HFFc6 (cell line): ENCODE measurements at places on chromosomes 1 and 21.

- DNase-seq, result no peak
These were observed 280.7 kb upstream of the PLXNA2 start for GRCh38 chr1:208524925-208525324.

GRCh38 chr1:38758820-38759219, 100.8 kb downstream of the RRAGC start:
- DNase-seq, result no peak

DNA sequence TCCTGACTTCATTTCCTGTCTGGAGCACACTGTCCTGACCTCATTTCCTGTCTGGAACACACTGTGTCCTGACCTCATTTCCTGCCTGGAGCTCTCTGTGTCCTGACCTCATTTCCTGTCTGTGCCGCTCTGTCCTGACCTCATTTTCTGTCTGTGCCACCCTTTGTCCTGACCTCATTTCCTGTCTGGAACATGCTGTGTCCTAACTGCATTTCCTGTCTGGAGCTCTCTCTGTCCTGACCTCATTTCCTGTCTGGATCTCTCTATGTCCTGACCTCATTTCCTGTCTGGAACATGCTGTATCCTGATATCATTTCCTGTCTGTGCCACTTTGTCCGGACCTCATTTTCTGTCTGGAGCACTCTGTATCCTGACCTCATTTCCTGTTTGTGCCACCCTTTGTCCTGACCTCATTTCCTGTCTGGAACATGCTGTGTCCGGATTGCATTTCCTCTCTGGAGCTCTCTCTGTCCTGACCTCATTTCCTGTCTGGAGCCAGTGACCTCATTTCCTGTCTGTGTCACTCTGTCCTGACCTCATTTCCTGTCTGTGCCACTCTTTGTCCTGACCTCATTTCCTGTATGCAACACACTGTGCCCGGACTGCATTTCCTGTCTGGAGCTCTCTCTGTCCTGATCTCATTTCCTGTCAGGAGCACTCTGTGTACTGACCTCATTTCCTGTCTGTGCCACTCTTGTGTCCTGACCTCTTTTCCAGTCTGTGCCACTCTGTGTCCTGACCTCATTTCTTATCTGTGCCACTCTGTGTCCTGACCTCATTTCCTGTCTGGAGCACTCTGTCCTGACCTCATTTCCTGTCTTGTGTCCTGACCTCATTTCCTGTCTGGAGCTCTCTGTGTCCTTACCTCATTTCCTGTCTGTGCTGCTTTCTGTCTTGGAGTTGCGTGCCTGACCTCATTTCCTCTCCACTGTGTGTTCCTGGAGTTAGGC, 27.6 kb downstream of the SKI start:
- peak; percentile 65 for DNase-seq

DNA sequence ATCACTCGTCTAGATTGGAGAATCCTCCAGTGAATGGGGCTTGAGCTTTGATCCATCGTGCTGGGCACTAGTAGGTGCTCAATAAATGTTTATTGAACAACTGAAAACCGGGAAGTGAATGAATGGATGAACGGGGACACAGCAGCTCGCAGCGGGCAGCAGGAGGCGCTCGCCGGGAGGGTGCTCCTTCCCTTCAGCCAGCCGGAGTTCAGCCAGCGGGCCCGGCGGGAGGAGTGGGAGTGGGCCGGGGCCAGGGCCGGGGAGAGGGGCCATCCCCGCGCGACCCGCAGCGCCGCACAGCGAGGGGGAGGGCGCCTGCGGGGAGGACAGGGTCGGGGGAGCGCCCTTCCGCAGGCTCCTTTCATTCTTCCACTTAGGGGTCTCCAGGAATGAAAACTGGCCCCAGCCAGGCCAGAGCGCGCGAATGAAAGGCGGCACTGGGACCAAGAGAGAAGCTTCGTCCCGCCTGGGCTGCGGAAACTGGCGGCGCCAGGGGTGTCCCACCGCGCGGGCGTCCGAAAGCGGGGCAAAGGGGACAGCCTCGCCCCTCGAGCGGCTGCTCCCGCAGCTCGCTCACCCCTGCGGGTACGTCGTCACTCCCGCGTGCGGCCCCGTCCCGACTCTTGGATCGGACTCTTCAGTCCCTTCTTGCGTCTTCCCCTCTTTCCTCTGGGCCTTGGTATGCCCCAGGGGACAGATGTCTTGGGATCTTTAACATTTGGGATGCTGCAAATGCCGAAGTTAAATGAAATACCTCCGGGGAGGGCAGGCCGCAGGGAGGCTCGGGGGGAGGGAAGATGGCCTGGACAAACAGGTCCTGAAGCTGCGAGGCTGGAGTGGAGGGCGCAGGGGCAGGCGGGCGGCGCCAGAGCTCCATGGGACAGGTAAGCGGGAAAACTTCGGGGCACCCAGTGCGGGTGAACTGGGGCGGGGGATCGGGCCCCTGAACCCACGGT, 3.6 kb upstream of the INAVA start:
- no peak for DNase-seq

GRCh38 chr1:173506437-173506836, 29.3 kb downstream of the PRDX6 start:
- DNase-seq, result no peak

- DNase-seq, result no peak
These were observed 149.0 kb downstream of the ATP6V1G3 start for GRCh38 chr1:198391393-198392020.

DNA sequence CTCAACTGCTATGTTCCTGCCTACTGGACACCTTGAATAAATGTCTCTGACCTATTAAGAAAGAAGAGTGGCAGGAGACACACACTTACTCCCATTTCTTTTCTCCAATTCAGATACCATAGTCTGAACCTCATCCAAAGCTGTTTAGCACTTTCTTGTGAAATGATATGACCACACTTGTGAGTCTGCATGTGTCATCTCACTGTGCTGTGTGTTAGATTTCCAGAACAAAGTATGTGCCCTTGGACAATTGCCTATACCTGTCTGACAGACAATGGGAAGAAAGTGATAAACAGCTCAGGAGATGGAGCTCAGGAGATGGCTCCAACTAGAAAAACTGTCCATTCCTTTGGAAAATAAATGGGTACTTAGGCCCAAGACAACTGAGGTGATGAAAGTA, 48.4 kb downstream of the USP48 start:
- DNase-seq, result no peak

GRCh38 chr1:2239384-2239985, 11.4 kb downstream of the SKI start:
- DNase-seq, result no peak

DNA sequence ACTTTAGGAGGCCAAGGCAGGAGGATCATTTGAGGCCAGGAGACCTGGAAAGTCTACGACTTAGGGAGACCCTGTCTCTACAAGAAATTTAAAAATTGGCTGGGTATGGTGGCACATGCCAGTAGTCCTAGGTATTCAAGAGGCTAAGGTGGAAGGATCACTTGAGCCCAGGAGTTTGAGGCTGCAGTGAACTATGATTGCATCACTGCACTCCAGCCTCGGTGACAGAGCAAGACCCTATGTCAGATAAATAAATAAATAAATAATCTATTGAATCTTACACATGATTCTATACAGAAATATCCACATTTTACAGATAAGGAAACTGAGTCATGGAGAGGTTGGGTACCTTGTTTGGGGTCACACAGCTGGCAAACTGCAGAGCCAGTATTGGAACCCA, 89.1 kb downstream of the MAN1C1 start:
- DNase-seq, result no peak

- DNase-seq, result no peak
These were observed 3.9 kb downstream of the TACSTD2 start for GRCh38 chr1:58573138-58573537.

DNA sequence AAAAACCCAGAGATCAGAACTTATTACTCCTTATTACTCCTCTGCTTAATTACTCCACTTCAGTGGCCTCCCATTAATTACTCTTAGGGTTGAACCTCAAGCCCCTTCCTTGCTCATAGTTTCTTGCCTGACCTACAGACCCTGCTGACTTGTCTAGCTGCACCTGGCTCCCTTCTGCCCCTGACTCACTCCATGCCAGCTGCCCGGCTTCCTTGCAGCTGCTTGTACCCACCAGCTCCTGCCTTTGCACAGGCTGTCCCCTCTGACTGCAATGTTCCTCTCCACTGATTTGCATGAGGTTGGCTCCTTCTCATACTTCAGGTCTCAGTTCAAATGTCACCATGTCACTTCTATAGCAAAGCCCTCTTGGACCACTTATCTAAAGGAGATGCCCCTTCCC, 1.9 kb upstream of the PTPRU start:
- DNase-seq, result no peak
